Temporal lobe (tissue), 4 donors: ENCODE measurements at places on chromosomes 1 and 21. TPM values are rescaled to one million over a fixed set of nuclear protein-coding genes. Genes with fewer than 3 reads are reported as not detected.

Gene SFN
- not detected for total RNA-seq

Gene NPHS2
- total RNA-seq: not detected

Gene RGS13
- total RNA-seq: not detected

Gene NBPF20
- total RNA-seq: 4.7 TPM

Gene CFAP57
- 0.74 TPM for total RNA-seq

Gene RHD
- 0.25 TPM for total RNA-seq

Gene SPATA46
- total RNA-seq: not detected

Gene CNIH3
- total RNA-seq: 26.6 TPM

Gene NCMAP
- total RNA-seq: under 0.01 TPM

Gene TTLL7
- total RNA-seq: 108 TPM

Gene PLPP3
- 36.4 TPM for total RNA-seq

Gene SLC44A5
- 141 TPM for total RNA-seq

Gene ITGB2
- total RNA-seq: 3.4 TPM

Gene APP
- 426 TPM for total RNA-seq

Gene FCGR3A
- 2.5 TPM for total RNA-seq

Gene FLG2
- total RNA-seq: 0.25 TPM

Gene PBX1
- total RNA-seq: 238 TPM

Gene IQGAP3
- total RNA-seq: 0.98 TPM

Gene LMOD1
- total RNA-seq: 0.49 TPM

Gene NEK2
- 3.0 TPM for total RNA-seq

Gene DISP3
- total RNA-seq: 21.9 TPM

Gene TTC34
- 0.25 TPM for total RNA-seq

Gene LIN28A
- total RNA-seq: not detected

Gene CD247
- 1.7 TPM for total RNA-seq

Gene OR2G6
- total RNA-seq: not detected

Gene ITGB3BP
- 17.0 TPM for total RNA-seq
